Activated T-cell treated with anti-CD3 and anti-CD28 coated beads, Interleukin-2, amount 50 U/mL, for 1 hour (primary cell): ENCODE measurements at places on chromosomes 1 and 21.

GRCh38 chr1:200306944-200307754, 102.7 kb downstream of the ZNF281 start:
- no peak for DNase-seq

DNA sequence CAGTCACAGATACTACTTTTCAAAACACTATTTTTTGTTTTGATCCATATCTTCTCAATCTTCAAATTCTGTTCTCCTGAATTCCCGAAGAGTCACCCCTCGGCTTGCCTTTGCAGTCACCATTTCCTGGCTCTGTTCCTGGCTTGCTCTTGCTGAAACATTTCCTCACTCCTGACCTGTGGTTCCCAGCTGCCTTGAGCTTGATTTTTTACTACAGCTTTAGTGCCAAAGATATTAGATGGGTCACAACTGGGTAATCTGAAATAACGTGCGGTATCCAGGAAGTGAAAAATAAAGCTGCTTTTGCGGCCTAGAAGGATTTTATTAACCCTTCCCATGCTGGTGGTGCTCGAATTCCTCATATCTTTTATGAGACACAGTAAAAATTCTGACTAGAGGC, 318.8 kb downstream of the PCP4 start:
- no peak for DNase-seq

DNA sequence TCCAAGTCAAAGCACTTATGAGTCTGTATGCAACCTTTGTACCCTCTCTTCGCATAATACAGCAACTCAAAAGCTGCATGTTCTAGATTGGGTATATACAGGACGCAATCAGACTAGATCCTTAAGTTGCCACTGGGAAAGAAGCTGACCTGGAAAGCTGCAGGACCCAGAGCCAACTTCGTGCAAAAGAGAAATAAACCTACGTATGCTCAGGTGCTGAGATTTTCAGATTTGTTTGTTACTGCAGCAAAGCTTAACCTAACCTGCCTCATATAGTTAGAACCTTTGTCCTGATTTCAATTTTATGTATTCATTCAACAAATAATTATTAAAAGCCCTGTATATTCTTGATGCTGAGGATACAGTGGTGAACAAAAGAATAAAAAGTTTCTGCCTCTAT, 139.7 kb downstream of the SLC30A10 start:
- DNase-seq = no peak

GRCh38 chr1:92968138-92969032, 7.1 kb upstream of the DIPK1A start:
- DNase-seq = no peak

DNA sequence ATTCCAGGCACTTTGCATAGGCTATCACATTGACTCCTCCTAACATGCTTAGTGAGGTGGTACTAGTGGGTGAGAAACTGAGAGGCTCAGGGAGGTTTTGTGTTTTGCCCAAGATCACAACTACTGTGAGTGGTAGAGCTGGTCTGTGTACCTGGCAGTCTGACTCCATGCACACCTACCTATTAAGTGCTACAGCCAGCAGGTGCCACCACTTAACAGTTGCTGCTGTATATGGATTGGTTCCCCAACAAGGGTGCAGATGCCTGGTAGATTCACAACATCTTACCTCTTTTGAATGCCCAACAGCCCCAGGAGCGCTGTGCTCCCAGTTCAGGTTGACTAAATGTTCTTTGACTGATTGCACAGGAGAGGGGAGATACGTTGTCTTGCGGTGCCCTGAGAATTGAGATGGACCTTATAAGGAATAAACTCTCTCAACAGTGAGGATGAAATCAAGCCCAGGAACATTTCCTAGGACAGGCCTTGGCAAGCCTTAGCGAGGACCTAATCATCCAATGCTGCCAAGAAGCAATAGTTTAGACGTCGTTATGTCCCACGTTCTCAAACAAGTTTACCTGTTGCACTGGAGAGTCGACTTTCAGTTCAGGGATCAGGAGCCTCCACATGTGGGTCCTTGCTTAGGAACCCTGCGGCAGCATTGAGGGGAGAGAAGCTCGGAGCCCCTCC, 78.9 kb upstream of the F3 start:
- no peak for DNase-seq

- DNase-seq = no peak
Measured at GRCh38 chr1:82264802-82265201, 464.1 kb downstream of the ADGRL2 start.

GRCh38 chr1:180256341-180257027, 26.4 kb downstream of the LHX4 start:
- DNase-seq = no peak

DNA sequence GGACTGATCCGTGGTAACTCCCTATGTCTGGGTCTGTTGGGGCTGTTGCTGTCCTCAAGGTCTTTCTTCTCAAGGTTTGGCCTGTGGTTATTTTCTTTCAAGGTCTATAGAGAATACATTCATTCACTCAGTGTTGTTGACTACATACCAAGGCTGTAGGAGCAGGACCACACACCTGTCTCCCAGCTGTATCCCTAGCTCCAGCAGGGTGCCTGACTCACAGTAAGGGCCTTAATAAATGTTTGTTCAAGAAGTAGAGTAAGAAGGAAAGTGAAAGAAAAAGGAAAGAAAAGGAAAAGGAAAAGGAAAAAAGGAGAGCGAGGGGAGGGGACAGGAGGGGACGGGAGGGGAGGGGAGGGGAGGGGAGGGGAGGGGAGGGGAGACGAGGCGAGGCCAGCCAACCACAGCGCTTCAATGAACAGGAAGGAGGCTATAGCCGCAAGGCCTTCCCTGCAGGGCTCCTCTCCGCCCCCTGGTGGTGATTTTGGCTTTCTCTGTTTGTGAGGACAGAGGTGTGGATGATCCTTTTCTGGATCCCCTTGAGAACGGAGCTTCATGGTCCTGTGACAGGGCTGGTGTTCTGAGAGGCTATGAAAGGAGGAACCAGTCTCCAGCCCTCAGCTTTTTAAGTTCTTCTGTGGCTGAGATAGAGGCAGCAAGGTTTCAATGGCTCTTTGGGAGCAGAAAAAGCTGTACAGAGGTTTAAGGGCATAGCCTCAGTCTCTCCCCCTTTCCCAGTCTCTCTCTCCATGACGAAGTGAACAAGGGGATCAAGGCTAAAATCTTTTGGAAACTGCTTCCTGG, 30.6 kb upstream of the LCE5A start:
- peak; percentile 58 for DNase-seq

DNA sequence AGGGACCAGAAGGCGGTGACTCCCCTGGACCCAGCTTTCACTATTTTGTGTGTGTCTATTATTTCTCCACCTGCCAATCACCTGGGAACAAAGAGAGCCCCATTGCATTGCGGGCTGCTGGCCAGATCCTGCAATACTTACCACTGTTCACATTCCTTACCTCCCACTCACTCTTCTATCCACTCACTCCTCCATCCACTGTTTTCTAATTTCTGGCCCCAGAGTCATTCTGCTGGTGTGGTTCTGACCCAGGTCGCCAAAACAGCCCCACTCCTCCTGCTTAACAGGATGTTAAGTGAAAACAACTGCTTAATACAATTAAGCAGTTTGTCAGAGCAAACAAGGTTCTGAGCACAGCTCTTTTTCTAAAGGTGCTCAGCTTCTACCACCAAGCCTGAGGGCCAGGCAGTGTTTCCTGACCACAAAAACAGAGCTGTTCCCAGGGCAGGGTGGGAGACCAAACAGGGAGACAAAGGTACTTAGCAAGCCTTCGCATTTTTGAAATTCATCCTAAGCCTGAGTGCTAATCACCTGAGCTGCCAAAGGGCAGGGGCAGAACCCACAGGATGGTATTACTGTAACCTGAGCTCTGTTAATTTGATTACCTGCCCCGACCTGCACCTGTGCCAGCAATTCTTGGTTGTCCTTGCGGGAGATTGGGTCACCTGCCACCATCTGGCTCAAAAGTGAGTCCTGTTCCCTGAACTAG, 38.5 kb upstream of the EFCAB14 start:
- no peak for DNase-seq

- DNase-seq = no peak
Measured at GRCh38 chr1:238558156-238558555, 667.4 kb upstream of the ZP4 start.

GRCh38 chr1:212498283-212499040, 65.7 kb downstream of the NENF start:
- DNase-seq = no peak
